ENCODE measurements at places on chromosomes 7 and 10. TPM values are rescaled to one million over a fixed set of nuclear protein-coding genes. Genes with fewer than 3 reads are reported as not detected.

Gene ABCC2
- 2.9 TPM for total RNA-seq

Gene TEX47
- not detected for total RNA-seq

Gene BICC1
- total RNA-seq = 20.2 TPM

Gene PRKCQ
- total RNA-seq = 5.6 TPM

Gene NXPH1
- total RNA-seq = not detected

Gene PIK3AP1
- total RNA-seq = 16.6 TPM

Gene ADCY1
- 0.42 TPM for total RNA-seq

Gene RSPH10B2
- total RNA-seq = not detected

Gene FGFBP3
- 0.66 TPM for total RNA-seq

Gene GSTO2
- 0.42 TPM for total RNA-seq

GRCh38 chr7:78329001-78329655, 530.6 kb downstream of the PHTF2 start:
- no peaks in the 10 kb centered on the region for H3K36me3 ChIP-seq
- H3K27ac ChIP-seq = no peak overlapping the region
- no peak for DNase-seq
- no peak overlapping the region for H3K4me3 ChIP-seq
- peaks cover 4% of the 10 kb centered on the region for H3K4me1 ChIP-seq
- no peaks in the 10 kb centered on the region for H3K27me3 ChIP-seq

- no peak overlapping the region for H3K27ac ChIP-seq
- DNase-seq = no peak
- no peaks in the 10 kb centered on the region for H3K36me3 ChIP-seq
- no peaks in the 10 kb centered on the region for H3K27me3 ChIP-seq
Measured at GRCh38 chr7:80548840-80549530, 37.1 kb upstream of the GNAT3 start.

GRCh38 chr7:100467638-100468373, 3.7 kb upstream of the SPACDR start:
- no peak overlapping the region for H3K4me3 ChIP-seq
- peaks cover 4% of the 10 kb centered on the region for H3K36me3 ChIP-seq
- no peaks in the 10 kb centered on the region for H3K27me3 ChIP-seq

GRCh38 chr7:77696643-77697534, 630 bp downstream of the RSBN1L start:
- DNase-seq = peak; percentile 92
- no peaks in the 10 kb centered on the region for H3K36me3 ChIP-seq
- H3K4me3 ChIP-seq = peak overlapping the region; percentile 81

- DNase-seq = no peak
- H3K27me3 ChIP-seq = no peaks in the 10 kb centered on the region
- H3K27ac ChIP-seq = no peak overlapping the region
- no peaks in the 10 kb centered on the region for H3K36me3 ChIP-seq
- H3K4me1 ChIP-seq = no peaks in the 10 kb centered on the region
Measured at GRCh38 chr10:122329416-122329815, 45.1 kb upstream of the PLEKHA1 start.

GRCh38 chr10:77823811-77824542, 102.6 kb downstream of the DLG5 start:
- no peak overlapping the region for H3K27ac ChIP-seq
- H3K36me3 ChIP-seq = peaks cover 57% of the 10 kb centered on the region
- H3K4me1 ChIP-seq = no peaks in the 10 kb centered on the region
- no peak for DNase-seq
- no peak overlapping the region for H3K4me3 ChIP-seq
- no peaks in the 10 kb centered on the region for H3K27me3 ChIP-seq

DNA sequence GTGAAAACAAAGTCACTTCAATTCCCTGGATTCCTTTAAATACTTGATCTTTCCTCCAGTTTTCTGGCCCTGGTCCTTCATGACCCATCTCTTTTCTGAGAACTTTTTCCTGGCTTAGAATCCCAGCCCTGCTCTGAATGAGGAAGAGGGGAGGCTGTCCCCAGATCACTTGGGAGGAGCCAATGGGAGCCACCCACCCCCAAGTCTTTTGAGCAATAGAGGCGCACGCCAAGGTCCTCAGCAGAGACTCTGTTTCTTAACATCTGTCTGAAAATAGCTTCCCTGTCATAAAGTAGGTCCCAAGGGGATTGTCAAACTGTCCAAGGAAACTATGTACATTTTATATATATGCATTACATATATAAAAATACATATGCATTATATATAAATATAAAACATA, 126.8 kb downstream of the ADRA2A start:
- no peak overlapping the region for H3K27ac ChIP-seq
- no peak overlapping the region for H3K4me3 ChIP-seq
- H3K27me3 ChIP-seq = no peaks in the 10 kb centered on the region
- DNase-seq = peak; percentile 60
- H3K36me3 ChIP-seq = no peaks in the 10 kb centered on the region

DNA sequence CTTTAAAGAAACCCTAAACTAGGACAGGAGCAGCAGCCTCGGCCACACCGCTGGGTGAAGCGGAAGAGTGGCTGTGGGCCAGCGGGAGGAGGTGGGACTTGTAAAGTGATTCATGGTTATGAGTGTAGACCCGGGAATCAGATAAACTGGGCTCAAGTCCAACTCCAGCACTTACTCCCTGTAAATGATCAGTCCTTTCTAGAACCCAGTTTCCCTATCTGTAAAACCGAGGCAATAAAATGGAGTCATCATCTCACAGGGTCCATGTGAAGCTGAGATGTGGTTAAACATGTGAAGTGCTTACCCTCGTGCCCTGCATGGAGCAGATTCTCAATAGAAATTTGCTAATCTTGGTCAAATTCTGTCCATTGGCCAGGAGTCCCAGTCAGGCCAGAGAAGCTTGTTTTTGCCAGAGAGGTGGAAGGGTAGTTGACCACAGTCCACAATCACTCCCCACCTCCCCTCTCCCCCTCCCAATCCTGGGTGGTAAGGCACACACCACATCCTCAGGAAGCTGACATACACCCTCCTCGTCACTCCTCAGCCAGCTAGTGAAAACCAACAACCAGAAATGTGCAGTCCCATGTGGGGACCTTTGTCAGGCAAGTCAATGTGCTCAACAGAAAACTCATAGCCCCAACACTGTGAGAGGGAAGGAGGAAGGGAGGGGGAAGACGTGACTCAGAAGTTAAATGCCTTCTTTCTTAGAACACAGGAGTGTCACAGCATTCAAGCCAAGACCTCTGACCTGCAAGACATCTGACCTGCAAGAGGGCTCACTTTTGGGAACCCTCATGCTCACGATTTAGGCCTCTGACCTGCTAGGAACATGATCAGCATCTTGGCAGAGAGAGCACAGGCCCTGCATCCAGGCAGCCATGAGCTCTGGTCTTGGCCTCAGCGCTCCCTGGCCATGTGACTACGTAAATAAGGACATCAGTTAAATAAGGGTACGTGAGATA, 145.1 kb downstream of the PLXNA4 start:
- H3K4me3 ChIP-seq = no peak overlapping the region
- H3K36me3 ChIP-seq = no peaks in the 10 kb centered on the region
- H3K4me1 ChIP-seq = peaks cover 8% of the 10 kb centered on the region
- no peak overlapping the region for H3K27ac ChIP-seq
- no peak for DNase-seq

DNA sequence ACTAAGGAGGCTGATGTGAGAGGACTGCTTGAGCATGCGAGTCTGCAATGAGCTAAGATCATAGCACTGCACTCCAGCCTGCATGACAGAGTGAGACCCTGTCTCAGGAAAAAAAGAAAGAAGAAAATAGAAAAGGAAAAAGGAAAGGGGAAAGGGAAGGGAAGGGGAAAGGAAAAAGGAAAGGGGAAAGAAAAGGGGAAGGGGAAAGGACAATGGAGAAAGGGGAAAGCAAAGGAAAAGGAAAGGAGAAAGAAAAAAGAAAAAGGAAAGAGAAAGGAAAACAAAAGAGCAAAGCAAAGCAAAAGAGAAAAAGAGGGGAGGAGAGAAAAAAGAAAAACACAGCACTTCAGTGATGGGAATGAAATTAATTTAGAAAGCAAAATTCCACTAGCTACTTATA, 179.3 kb downstream of the SRPK2 start:
- no peaks in the 10 kb centered on the region for H3K27me3 ChIP-seq
- no peak for DNase-seq
- no peak overlapping the region for H3K4me3 ChIP-seq
- H3K36me3 ChIP-seq = no peaks in the 10 kb centered on the region
- no peak overlapping the region for H3K27ac ChIP-seq

- H3K27ac ChIP-seq = no peak overlapping the region
- peaks cover 98% of the 10 kb centered on the region for H3K27me3 ChIP-seq
- H3K4me1 ChIP-seq = peaks cover 65% of the 10 kb centered on the region
- no peak overlapping the region for H3K4me3 ChIP-seq
- no peaks in the 10 kb centered on the region for H3K36me3 ChIP-seq
Measured at GRCh38 chr10:123139521-123140163, 3.9 kb downstream of the HMX3 start.

DNA sequence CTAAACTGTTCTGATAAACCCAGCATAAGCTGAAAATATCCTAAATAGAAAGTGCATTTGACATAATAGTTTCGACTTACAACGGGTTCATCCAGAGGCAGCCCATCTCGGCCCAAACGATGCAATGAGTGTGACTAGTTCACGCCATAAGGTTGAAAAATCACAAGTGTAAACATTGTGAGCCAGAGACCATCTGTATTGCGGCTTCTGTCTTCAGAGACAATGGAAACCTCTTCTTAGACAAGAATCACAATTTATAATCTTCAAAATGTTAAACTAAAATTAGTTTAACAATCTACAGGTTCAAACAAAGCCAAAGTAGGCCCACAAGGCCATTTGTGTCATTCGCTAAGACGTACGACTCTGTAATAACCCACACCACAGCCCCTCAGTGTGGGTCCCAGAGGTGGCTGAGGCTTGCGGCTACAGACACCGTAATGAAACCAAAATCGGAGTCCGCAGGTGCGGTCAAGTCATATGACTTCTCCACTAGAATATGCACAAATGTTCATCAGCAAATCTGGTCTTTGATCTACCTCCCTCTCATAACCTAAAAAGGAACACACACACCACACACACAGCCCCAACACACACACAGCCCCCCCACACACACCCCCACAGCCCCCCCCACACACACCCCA, 81.8 kb downstream of the DIP2C start:
- H3K27ac ChIP-seq = peak overlapping the region; percentile 65
- no peak for DNase-seq
- H3K27me3 ChIP-seq = no peaks in the 10 kb centered on the region
- peak overlapping the region; percentile 5 for H3K4me3 ChIP-seq
- H3K4me1 ChIP-seq = peaks cover 83% of the 10 kb centered on the region

DNA sequence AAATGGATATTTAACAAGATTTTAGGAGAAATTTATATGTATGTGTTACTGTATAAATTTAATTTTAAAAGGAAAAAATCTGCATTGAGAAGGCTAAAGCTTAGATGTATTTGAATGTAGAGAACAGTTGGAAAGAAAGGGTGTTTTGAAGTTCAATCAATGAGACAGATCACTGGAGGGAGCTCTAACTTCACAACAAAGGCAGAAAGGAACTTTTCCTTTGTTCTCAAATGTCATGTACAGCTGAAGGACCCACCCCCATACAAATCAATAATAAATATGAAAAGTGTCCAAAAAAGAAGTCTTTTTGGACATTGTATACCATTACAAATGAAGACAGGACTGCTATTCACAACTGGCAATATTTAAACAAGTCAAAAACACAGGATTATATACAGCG, 403.4 kb downstream of the DNAJB9 start:
- no peak overlapping the region for H3K27ac ChIP-seq
- no peaks in the 10 kb centered on the region for H3K4me1 ChIP-seq
- H3K36me3 ChIP-seq = no peaks in the 10 kb centered on the region
- no peak for DNase-seq

DNA sequence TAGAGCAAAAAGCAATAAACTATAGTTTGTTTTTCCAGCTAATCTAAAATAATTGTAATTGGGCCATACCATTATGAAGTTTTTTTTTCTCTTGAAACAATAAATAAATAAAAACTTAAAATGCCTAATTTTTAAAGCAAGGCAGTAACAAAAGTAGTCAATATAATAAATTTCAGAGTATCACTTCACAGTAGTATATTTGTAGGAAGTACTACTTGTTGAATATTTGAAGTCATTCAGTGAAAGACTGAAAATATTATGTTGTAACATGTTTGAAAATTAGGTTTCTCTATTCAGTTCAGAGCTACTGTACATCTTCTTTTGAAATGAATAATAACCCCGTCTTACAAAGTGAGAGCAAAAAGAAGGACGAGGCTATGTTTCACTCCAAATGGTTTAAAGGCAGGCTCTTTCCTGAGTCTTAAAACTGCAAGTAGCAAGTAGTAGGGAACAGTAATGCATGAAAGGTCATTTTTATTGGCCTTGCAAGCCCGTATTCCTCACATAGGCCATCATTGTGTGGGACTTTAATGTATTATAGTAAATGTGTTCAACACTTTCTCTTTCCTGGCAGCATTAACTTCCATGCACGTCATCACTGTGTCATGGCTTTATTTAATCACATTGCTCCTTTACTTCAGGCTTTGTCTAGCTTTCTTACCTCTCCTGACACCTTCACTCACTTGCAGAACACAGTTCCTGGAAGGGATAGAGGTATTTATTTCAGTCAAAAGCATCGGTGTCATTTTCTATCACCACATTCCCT, 141.4 kb downstream of the VTI1A start:
- H3K4me3 ChIP-seq = no peak overlapping the region
- H3K4me1 ChIP-seq = no peaks in the 10 kb centered on the region
- no peak for DNase-seq
- H3K36me3 ChIP-seq = no peaks in the 10 kb centered on the region
- H3K27ac ChIP-seq = no peak overlapping the region

DNA sequence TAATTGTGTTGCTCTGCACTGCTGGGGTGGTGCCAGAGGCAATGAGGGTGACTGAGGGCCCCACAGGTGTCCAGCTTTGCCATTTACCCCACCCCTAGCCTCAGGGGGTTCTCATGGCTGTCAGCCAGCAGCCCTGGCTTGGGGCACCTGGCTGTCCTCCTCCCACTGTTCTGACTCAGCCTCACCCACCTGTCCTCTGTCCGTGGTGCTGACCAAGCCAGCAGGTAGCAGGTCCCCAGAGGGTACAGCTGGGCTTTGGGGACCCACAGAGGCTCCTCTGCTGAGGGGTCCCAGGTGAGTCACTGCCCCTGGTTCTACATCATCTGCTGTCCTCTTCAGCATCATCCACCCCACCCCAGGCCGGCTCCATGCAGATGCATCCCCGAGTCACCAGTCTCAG, 32.2 kb upstream of the ZNF716 start:
- H3K27me3 ChIP-seq = no peaks in the 10 kb centered on the region
- peak; percentile 72 for DNase-seq
- no peak overlapping the region for H3K4me3 ChIP-seq
- no peaks in the 10 kb centered on the region for H3K4me1 ChIP-seq
- H3K27ac ChIP-seq = no peak overlapping the region
- no peaks in the 10 kb centered on the region for H3K36me3 ChIP-seq

Measured in esophagus muscularis mucosa (tissue), 4 donors.